MV-4-11 (cell line): ENCODE measurements at places on chromosomes 12 and 14.

- no peak for DNase-seq
Measured at GRCh38 chr14:72736308-72736707, 157.6 kb downstream of the DPF3 start.

DNA sequence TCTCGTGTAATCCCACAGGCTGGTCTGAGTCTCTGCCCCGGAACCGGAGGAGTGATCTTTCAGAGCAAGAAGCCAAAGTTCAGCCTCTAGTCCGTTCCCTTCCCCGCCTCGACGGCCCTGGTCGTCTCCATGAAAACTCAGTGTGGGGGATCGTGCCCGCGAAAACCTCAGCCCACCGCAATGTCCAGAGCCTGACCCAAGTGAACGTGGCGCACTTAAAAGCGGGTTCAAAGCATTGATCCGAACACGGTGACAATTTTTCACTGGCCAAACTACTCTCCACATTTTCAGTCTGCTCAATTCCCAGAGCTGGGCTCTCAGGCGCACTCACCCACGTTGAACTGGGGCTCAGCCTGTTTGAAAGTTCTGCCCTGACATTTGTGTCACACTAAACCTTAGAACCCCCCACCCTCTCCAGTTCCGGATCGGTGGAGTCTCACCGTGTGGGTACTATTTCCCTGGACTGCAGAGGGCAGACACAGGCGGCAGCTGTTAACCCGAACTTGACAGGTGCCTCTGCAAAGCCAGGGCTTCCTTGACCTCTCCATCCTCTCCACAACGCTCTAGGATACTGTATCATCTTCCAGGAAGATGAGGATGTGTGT, 886 bp upstream of the PRICKLE1 start:
- peak; percentile 23 for DNase-seq

GRCh38 chr14:50060871-50061663, 55.3 kb downstream of the VCPKMT start:
- peak; percentile 98 for DNase-seq

GRCh38 chr12:11653215-11653753, 3.8 kb downstream of the ETV6 start:
- DNase-seq = peak; percentile 79

GRCh38 chr12:90090929-90091651, 382.5 kb upstream of the ATP2B1 start:
- peak; percentile 67 for DNase-seq

DNA sequence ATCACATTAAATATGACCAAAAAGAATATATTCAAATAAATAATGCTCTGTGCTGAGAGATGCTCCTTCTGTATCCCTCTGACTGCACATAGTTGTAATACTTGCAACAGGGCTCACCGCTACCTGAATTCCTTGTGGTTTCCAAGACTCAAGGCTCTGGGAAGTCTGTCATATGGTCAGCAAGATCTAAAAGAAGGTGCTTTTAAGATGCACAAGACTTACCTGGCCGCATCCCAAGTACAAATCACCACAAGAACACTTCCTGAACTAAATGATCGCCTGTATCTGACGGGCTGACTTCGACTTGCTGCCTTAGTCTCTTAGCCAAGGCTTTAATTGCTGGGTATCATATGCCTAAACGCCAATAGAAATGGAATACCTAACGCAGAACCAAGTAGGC, 67.2 kb downstream of the HECTD4 start:
- no peak for DNase-seq

DNA sequence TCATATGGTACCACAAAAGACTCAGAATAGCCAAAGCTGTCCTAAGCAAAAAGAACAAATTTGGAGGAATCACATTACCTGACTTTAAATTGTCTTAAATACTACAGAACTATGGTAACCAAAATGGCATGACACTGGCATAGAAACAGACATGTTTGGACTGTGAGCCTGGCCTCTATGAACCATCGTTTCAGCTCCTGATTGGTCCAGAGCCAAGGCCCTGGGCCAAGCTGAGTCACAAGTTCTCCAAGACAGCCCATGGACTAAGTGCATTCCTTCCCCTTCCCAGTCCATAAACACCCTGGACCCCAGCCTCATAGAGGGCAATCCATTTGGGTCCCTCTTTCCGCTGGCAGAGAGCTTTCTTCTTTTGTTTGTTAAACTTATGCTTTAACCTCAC, 12.1 kb upstream of the PRR4 start:
- no peak for DNase-seq

GRCh38 chr12:104636496-104636895, 179.7 kb downstream of the CHST11 start:
- no peak for DNase-seq

DNA sequence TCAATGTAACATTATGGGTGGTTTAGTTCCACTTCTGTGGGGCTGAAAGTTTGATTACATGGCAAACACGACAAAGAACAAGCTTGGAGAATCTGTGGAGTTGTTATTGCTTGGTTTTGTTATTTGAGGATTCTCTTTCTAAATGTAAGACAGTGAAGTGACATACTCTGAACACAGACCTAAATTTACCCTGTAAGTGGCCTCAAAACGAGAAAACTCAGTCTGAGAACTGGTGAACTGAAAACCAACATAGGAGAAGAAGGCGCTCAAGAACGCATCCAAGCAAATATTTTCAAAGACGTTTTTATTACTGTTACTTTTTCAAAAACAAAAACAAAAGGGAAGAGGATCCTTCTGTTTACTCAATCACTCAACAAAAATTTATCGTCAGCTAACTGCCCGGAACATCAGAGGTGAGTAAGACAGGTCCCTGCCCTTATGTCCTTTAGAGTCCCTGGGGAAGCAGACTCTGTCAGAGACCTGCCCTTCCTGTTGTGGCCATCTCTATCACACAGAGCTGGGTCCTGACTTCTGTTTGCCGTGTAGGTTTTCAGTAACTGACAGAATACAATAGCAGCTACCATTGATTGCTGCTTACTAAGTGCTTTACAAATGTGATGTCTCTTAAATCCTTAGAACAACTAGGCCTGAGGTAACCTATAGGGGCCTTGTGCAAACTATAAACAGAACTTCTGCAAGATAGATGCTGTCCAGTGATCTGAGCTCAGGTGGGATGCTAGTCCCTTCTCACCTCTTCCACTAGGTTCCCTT, 79.3 kb upstream of the C12orf71 start:
- no peak for DNase-seq

DNA sequence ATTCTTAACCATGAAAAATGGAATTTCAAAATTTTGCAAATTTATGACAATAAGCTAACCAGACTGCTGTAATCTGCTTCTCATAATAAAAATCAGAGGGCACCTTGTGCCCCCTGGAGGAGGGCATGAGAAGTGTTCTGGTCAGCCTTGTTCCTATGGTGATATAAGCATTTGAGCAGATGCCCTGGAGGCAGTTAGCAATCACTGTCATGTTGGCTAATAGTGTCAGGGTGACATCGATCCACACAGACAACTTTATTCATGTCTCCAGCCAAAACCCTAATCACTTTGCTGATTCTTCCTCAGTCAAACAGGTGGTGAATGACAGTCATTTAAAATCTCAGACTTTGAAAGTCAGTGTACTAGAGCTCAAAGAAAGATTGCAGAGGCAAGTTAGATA, 943.0 kb downstream of the GALC start:
- no peak for DNase-seq

- DNase-seq = no peak
Measured at GRCh38 chr14:104294983-104295680, 156.7 kb downstream of the KIF26A start.

DNA sequence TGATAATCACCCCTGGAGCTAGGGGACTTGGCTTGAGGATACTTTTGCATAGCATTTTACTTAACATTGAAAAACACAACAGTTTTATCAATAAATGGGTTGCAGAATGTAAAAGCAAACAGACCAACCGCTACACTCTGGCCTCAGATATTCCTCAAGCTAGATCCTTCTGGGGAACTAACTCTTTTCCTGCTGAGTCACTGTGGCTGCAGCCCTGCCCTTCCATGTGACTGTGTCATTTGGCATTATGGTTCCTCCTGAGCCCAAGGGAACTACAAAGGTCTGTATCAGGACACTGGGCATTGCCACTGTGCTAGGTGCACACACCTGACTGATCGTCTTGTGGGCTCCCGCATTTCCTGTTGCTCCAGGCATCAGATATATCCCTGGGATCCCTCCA, 56.6 kb downstream of the TTC9 start:
- peak; percentile 74 for DNase-seq

GRCh38 chr12:52949413-52950331, 754 bp downstream of the KRT18 start:
- DNase-seq = peak; percentile 62

DNA sequence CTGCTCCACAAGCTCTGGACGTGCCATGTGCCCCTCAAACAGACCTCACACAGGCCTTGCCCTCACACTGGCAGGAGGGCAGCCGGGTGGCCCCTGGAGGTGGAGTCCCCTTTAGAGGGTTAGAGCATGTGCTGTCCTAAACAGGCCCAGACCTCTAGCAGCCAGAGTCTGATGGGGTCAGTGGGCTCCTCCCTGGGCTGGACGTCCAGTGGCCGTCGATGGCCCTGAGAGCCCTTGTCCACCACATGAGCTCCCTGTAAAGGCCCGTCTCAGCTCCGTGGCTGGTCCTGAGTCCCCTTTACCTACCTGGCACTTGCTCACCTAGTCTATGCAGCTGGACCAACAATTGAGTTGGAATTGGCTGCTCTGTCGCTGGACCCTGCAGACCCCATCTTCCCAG, 3.8 kb downstream of the TMEM179 start:
- DNase-seq = no peak

DNA sequence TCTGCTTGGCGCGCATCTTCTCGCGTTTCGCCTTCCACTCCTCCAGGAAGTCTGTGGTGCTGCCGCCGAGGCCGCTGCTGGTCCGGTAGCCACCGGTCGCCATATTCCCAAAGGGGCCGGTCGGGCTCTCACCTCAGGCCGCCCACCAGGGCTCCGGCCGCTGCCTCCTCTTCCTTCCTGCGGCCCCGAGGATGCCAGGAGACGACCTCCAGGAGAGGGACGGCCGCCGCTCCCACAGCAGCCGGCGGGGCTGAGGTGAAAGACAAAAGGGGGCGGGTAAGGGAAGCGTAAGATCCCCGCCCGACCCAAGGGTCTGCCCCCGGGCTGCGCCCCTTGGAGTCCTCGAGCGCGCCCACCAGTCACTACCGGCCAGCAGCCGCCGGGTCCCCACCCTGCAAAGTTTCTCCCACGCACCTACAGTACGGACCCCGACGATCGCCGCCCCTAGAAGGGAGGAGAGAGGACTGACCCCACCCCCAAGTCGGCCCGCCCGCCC, 574 bp downstream of the PAWR start:
- DNase-seq = no peak

GRCh38 chr14:23164250-23164649, 19.2 kb downstream of the SLC7A8 start:
- no peak for DNase-seq

GRCh38 chr14:24280797-24281460, 9.5 kb upstream of the RABGGTA start:
- no peak for DNase-seq

DNA sequence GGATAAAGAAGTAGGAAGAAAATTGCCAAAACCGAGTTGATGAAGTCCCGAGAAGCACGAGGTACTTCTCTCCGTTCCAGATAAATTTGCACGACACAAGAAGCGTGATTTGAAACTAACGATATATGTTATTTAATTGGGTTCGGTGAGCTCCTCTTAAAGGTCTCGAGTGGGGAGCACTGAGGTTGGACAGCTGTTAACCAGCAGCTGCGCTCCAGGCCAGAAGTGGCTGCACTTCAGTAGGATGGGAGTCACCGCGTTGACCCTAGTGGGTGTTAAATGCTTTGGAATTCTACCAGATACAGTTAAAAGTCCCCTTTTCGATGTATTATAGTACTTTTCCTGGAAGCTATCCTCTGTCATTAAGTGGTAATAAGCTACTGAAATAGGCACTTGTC, 953 bp upstream of the DCAF5 start:
- peak; percentile 14 for DNase-seq

DNA sequence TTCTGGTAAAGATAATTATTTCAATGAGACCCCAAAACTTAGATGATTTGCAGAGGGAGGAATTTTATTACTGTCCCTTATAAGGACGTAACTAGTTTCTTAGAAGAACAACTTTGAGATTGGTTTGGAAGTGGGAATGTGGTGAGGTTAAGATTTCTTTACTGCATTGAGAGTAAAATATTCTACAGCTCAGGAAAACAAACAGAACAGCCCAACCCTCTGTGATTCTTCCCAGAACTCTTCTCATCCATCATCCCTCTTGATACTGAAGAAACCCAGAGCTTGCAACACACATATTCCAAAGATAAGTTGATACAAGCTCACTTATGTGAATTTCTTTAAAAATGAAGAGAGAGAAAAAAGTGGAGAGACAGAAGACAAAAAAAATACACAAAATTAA, 234.2 kb downstream of the CRADD start:
- no peak for DNase-seq

DNA sequence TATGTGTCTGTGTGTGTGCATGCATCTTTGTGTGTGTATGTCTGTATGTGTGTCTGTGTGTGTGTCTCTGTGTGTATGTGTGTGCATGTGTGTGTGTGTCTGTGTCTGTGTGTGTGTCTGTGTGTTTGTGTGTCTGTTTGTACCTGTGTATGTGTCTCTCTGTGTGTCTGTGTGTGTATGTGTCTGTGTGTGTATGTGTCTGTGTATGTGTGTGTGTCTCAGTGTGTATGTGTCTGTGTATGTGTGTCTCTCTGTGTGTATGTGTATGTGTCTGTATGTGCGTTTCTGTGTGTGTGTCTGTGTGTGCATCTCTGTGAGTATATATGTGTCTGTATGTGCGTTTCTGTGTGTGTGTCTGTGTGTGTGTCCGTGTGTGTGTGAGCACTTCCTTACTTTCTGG, 39.6 kb upstream of the SMOC1 start:
- DNase-seq = no peak

GRCh38 chr12:103852498-103852997, 11.5 kb upstream of the NT5DC3 start:
- DNase-seq = no peak
